Stimulated activated naive CD4-positive, alpha-beta T cell (primary cell): ENCODE measurements at places on chromosomes 7 and 10.

GRCh38 chr10:89115876-89116627 lies 91.1 kb downstream of the CH25H start:
- no peak for DNase-seq

DNA sequence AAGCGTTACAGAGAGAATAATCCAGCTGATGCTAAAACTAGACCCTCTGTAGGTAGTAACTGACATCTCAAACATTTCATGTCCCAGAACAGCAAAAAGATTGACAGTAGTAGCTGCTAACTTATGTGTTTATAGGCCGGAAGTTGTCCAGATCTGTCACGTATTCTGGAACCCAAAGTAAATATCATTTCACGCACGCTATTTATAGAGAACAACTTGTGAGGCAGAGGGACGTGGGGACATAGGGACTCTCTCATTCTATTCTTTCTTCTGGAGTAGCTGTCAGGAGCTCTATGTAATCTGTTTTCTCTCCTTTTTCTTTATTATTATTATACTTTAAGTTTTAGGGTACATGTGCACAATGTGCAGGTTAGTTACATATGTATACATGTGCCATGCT lies 22.3 kb downstream of the AGK start:
- no peak for DNase-seq

DNA sequence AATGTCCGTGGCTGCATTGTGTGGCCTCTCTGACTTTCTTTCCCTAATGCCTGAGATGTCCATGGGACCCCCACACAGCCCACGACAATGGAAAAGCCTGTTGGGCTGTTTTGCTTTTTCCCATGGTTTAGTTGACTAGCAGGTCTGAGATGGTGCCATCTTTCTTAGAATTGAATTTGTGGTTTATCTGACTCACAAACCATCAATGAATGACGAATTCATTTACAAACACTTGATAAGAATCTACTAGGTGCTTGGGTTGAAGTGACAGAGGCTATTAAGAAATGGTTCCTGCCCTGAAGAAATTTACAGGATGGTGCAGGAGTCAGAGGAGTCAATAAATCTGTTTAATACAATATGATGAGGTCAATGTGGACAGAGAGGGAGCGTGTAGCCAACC lies 75.4 kb downstream of the OTUD1 start:
- no peak for DNase-seq

DNA sequence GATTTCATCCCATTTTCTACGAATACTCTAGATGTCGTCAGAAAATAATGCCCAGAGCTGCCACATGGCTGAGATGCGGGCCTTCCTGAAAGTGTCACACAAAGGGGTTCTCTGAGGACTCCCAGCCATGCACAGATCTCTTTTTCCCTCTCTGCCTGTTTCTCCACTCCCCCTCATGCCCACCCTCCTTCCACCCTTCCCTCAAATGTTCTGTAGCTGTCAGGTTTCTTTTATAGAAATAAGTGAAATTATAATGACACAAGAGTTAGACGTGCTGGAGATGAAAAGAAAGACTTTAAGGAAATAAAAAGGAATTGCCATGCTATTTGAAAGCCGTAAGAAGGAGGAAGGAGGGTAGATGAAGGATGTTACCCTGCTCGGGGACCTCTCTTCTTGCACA lies 819.3 kb upstream of the CELF2 start:
- no peak for DNase-seq

- DNase-seq = no peak
Observed at GRCh38 chr7:21059069-21059468, 272.4 kb upstream of the SP8 start.

- DNase-seq = no peak
Observed at GRCh38 chr7:106045586-106045985, 66.5 kb downstream of the SYPL1 start.

- no peak for DNase-seq
Observed at GRCh38 chr7:90568213-90568612, 27.9 kb upstream of the CDK14 start.

- DNase-seq = no peak
Observed at GRCh38 chr10:9004736-9005135, 950.2 kb downstream of the GATA3 start.

DNA sequence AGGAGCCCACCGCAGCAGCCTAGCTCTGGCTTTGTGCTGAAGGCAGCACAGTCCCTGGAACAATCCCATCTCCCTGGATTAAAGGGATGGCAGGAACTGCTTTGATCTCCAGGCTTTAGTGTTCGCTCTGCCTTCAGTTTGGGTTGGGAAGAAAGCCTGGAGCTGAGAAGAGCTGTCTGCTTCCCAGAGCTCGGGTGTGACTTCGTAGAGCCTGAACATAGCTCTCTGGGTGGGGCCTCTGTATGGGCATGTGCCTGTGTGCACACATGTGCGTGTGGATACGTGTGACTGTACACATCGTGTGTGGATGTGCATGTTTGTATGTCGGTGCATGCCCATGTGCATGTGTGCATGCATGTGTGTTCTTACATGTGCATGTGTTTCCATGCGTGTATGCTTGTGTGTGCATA lies 8.7 kb downstream of the ADCY1 start:
- DNase-seq = no peak

- DNase-seq = no peak
Observed at GRCh38 chr7:131034166-131034881, 293.4 kb upstream of the MKLN1 start.

GRCh38 chr7:140640060-140640637 lies 464 bp downstream of the DENND2A start:
- DNase-seq = no peak

GRCh38 chr7:151607464-151607867 lies 87.8 kb upstream of the RHEB start:
- DNase-seq = no peak

DNA sequence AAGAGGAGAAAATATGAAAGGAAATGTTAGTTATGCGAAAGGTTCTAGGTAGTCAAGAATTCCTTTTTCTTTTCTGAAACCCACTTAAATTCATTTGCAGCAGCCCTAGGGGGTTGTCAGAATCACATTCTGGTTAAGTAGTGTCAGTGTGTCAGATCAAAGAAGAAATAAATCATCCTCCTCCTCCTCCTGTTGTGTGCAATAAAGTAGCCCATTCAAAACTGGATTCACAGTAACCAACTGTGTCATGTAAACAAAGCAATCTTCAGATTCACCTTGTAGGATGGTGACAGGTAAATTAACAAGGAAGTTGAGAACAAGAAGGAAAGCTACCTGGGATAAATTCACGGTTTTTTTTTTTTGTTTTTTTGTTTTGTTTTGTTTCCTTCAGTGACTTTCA lies 127.5 kb downstream of the NSUN6 start:
- DNase-seq = no peak

DNA sequence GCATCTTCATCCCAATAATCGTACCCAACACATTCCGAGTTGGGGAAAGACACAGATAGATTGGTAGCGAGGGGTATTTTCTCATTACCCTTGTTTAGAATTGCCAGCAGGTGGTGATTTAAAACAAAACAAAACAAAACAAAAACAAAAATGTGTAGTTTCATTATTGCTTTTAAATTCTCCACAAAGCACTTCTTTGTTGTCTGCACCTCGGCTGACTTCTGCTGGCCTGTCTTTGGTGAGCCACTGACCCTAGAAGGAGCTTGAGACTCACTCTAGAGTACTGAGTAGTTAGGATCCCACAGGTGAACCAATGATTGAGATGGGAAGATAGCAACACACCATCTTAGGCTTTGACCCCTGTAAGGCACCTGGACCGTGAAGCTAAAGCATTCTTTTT lies 105.4 kb upstream of the BET1 start:
- no peak for DNase-seq

- DNase-seq = no peak
Observed at GRCh38 chr10:62047960-62048383, 146.5 kb downstream of the ARID5B start.

DNA sequence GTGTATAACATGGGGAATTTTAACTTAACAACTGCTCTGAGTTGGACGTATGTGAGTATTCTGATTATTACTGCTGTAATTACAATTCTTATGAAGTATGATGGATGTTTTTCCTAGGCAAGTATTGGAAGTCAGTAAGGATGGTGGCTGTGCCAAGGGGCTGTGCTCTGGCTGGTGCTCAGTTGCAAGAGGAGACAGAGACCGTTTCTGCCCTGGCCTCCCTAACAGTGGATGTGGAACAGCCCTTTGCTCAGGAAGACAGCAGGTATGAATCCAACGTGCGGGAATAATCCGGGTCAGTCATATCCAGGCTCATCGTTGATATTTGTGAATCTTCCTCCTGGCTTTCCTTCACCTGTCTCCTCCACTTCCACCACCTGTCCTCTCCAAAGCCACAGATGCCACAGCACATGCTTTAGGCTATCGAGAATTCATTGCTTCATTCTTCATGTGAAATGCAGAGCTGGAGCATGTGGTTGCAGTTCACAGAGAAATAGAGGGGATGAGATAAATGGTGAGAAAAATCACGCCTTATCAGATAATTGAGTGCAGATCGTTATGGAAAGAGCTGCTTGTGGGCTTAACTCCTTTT lies 141.7 kb downstream of the TWIST1 start:
- no peak for DNase-seq
